ENCODE measurements at places on chromosomes 2 and 18.

DNA sequence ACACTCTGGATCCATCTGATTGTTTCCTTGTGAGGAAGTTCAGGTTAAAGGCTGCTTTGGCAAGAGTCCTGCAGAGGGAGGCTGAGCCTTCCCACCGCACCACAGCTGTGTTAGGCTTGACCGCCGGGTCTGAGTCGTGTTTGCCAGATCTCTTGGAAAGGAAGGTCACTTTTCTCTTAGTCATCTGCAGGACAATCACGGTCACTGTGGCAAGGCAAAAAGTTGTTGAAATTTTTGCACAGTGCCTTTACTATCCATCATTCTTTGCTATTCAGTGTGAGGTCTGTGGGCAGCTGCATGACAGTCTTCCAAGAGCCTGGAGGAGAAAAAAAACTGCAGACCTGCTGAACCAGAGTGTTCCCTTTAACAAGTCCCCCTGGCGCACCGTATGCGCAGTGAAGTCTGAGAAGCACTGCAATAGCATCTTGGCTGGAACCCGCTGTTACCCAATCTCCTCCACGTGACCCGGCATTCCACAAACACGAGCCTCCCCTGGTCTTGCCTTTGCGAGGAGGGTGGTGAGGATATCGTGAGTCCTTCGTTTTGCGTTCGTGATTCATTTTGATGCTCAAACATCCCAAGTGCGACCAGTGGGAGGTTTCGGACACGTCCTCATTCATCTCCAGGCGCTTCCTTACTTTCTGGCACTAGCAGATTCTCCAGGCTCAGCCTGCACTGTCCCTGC lies 23.0 kb downstream of the BIN1 start:
- no peak for DNase-seq

- no peak for DNase-seq
Measured at GRCh38 chr2:163345795-163346573, 389.8 kb downstream of the FIGN start.

GRCh38 chr2:180219491-180219890 lies 212.4 kb upstream of the CWC22 start:
- DNase-seq: no peak

DNA sequence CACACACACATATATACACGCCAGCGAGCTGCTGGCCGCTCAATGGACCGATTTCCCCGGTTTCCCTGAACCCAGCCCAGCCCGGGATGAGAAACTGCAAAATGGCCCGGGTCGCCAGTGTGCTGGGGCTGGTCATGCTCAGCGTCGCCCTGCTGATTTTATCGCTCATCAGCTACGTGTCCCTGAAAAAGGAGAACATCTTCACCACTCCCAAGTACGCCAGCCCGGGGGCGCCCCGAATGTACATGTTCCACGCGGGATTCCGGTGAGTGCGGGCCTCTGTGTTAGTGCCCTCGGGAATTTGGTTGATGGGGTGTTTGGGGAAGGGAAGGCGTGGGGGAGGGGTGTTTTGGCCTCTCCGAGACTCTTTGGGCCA lies 392 bp downstream of the ST8SIA3 start:
- no peak for DNase-seq

- DNase-seq: no peak
Measured at GRCh38 chr18:67400502-67401117, 115.9 kb downstream of the DSEL start.

- DNase-seq: no peak
Measured at GRCh38 chr2:98343285-98343684, 3.0 kb upstream of the CNGA3 start.

DNA sequence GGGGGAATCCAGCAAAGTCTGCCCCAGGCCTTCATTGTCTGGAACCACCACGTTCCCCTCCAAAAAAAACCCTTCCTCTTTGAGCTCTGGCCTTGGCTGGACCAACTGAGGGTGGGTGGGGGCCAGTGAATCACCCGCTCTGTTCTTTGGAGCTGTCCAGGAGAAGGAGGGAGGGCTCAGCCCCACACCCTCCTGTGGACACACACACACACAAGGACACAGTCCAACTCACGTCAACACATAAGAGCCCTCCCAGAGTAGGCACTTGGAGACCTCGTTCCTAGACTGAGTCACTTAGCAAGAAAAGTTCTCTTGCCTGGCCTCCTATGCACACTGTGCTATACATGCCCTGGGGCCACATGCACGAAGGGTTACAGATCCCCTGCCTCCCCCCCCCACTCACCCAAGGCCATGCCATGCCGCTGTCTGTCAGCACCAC lies 1.2 kb upstream of the TNS1 start:
- DNase-seq: no peak
